ENCODE measurements at places on chromosomes 6 and 20.

DNA sequence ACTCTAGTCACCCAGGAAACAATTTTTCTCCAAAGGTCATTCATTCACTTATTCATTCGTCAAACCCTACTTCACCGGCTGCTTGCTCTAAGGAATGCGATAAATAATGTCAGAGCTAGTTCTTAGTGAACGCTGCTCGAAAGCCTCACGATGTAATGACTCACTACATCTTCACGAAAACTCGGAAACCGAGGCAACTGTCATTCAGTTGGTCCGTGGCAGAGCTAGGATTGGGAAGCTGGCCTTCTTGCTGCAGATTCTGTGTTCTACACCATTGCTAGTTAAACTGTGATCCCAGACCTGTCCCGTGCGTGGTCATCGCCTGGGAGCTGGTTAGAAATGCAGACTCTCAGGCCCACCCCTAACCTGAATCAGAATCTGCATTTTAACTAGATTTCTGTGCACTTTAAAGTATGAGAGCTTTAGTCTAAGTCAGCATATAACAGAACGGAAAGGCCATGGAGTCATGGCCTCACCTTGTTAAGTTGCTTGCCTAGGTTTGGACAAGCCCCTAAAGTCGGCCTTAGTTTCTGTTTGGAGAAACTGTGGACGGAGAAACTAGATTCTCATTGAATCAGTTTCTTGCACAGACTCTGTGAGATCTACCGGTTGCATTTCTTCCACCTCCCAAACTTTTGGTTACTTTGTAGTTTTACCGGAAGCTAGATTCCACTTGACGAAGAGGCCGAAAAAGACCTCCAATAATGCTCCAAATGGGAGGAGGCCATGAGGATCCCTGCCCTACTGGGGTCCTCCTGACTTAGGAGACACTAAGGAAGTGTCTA lies 651 bp upstream of the CCND3 start:
- DNase-seq, result no peak

DNA sequence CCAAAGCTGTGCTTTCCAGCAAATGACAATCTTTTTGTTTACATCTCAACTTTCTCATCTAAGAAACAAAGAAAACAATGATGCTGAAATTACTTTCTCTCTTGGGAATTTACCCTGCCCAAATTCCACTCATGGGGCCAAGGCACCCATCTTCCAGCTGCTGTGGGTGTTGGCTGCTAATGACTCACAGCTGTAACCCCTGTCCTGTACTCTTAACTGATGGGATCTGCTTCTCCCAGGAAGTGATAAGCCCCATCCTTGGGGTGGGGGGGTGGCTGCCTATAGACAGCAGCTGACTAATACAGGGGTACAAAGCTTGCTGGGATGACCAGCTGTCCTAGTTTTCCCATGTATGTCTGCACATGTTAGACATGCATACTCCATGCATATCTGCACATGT lies 938.6 kb downstream of the C6orf118 start:
- no peak for DNase-seq

- no peak for DNase-seq
Observed at GRCh38 chr6:89948876-89949275, 54.6 kb downstream of the GJA10 start.

GRCh38 chr6:3287976-3288707 lies 29.4 kb downstream of the PSMG4 start:
- no peak for DNase-seq

GRCh38 chr6:169510871-169511270 lies 191.0 kb downstream of the WDR27 start:
- no peak for DNase-seq

GRCh38 chr20:43658069-43658722 lies 8.7 kb upstream of the MYBL2 start:
- no peak for DNase-seq

GRCh38 chr6:139588734-139589593 lies 214.5 kb upstream of the CITED2 start:
- peak; percentile 80 for DNase-seq

- DNase-seq, result no peak
Observed at GRCh38 chr6:100261486-100261885, 203.2 kb downstream of the SIM1 start.

GRCh38 chr6:88441346-88441745 lies 275.2 kb upstream of the CNR1 start:
- DNase-seq, result no peak

DNA sequence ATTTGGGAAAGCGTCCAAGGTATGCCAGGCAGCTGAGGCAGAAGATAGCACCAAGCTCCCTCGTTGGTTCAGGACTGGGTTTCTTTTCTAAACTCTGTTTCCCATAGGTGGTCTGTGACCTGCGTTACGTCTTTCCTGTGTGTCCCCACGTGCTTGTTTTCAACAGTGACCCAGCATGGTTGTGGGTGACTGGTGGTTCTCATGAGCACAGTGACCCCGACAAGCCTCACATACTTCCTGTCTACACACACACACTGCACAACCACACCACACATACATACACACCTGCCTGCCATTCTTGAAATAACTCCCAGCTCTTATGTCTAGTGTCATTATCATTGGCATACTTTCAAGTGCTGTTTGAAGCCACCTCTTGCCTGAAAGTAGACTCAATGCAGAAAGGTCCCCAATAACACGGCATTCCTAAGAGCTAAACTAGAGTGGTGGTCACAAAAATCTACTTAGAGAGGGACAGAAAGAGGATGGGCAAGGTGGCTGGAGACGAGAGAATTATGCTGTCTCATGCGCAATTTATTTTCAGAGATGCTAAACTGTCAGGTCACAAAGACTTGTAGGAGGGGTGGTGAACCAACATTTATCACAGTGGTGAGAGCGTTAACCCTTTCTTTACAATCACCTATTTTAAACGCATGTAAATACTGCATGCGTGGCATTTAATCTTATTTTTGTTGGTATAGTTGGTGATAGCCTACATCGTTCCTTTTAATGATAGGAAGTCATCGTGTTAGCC lies 66.7 kb downstream of the GCNT2 start:
- no peak for DNase-seq

DNA sequence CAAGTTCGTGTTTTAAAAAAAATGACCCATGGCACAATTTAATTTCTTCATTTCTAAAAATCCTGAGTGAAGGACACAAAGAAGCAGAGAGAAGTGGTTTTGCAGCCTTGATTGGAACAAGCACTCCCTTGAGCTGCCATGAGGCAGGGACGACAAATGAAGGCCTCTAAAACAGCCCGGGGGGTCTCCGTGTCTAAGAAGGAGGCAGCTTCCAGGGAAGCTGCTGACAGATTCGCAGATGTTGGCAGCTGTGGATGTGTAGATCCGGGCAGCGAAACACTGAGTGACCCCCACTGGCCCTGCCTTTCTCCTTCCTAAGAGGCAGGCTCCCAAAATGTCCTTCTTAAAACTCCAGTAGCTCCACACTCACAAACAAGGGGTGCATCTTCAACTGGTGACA lies 9.6 kb upstream of the LBP start:
- no peak for DNase-seq

GRCh38 chr6:3133515-3133914 lies 15.0 kb downstream of the BPHL start:
- no peak for DNase-seq

- no peak for DNase-seq
Observed at GRCh38 chr6:106318851-106319250, 6.7 kb downstream of the ATG5 start.

GRCh38 chr6:125526007-125526720 lies 223.3 kb upstream of the HEY2 start:
- DNase-seq, result no peak

- no peak for DNase-seq
Observed at GRCh38 chr6:55131616-55132015, 42.7 kb upstream of the HCRTR2 start.

GRCh38 chr20:49888212-49889000 lies 26.9 kb downstream of the SPATA2 start:
- DNase-seq, result no peak

- no peak for DNase-seq
Observed at GRCh38 chr6:39357998-39358686, 35.6 kb upstream of the KCNK16 start.

GRCh38 chr20:32567384-32568178 lies 17.6 kb downstream of the NOL4L start:
- no peak for DNase-seq

GRCh38 chr6:39790772-39791171 lies 1.4 kb upstream of the DAAM2 start:
- no peak for DNase-seq

GRCh38 chr6:29017428-29017802 lies 12.3 kb upstream of the ZNF311 start:
- DNase-seq, result no peak

DNA sequence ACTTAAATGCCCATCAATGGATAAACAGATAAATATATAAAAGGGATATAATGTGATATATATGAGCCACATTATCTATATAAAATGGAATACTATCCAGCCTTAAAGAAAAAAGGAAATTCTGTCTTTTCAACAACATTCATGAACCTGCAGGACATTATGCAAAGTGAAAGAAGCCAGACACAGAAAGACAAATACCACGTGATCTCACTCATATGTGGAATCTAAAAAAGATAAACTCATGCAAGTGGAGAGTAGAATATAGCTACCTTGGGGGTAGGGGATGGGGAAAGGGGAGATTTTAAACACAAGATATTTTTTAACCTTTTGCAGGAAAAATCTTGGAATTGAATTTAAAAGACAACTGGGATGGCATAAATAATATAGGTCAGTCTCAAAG lies 1.5 kb upstream of the OR2J1 start:
- no peak for DNase-seq

DNA sequence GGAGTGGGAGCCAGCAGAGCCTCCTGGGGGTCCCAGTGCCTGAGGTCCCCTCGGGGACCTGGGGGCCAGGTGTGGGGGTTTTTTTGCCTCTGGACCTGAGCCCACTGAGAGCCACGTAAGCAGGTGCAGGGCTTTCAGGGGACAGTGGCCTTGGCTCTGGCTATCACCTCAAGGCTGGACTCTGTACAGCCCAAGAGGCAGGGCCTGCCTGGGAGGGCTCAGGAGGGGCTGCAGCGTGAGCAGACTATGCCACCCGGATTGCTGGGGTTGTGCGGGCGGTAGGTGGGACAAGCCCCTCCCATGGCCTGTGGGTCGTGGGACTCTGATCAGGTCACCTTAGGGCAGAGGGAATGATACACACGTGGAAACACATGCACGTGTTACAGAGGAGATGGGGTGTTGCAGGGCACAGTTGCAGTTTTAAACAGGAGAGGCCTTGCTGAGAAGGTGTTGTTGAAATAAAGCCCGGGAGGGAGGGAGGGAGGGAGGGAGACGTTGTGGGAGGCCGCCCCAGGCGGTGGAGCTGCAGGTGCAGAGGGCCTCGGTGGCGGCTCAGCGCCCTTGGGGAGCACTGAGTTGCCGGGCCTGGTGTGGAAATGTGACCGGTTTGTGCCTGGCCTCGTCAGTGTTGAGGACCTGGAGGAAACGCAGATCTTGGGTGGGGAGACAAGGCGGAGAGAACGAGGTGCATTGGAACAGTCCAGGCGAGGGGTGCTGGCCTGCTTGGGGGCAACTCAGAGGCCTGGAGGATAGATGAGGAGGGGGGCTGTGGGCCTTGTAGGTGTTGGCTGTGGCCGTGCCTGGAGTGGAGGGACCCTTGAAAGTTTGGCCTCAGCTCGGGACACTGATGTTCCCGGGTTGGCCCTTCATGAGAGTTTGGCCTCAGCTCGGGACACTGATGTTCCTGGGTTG lies 2.3 kb downstream of the TCEA2 start:
- DNase-seq, result no peak

- DNase-seq, result peak; percentile 54
Observed at GRCh38 chr6:21767891-21768648, 174.5 kb downstream of the SOX4 start.

GRCh38 chr6:14017626-14018475 lies 93.1 kb downstream of the RNF182 start:
- no peak for DNase-seq

GRCh38 chr20:37868851-37869333 lies 34.0 kb upstream of the VSTM2L start:
- DNase-seq, result no peak

- no peak for DNase-seq
Observed at GRCh38 chr20:53413186-53413631, 180.4 kb downstream of the ZNF217 start.

DNA sequence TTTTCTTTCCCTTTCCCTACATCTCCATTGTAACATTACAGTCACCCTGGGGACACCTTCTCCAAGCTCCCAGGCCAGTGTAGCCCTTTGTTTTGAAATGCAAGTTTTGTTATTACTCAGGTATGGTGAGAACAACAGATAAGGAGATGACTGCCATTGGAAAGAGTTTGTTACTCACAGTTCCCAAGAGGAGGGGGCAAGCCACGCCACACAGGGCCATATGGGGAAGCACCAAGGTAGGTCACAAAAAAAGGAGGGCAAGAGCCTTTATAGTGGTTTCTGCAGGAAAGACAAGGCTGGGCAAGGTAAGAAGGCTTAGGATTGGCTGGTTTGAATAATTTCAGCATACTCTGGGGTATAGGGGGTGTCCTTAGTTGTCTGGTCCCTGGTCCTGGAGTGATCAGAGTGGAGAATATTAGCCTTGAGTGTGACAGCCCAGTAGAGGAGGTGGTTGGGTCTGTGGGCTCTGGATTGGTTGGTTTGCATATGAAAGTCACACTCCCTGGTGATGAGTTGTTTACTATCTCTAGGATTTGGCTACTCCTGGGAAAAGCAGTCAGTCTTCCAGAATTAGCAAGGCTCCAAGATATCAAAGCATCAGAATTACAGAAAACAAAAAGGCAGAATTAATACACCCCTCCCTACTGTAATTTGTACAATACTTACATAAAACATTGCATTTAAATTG lies 33.1 kb upstream of the SMLR1 start:
- no peak for DNase-seq

DNA sequence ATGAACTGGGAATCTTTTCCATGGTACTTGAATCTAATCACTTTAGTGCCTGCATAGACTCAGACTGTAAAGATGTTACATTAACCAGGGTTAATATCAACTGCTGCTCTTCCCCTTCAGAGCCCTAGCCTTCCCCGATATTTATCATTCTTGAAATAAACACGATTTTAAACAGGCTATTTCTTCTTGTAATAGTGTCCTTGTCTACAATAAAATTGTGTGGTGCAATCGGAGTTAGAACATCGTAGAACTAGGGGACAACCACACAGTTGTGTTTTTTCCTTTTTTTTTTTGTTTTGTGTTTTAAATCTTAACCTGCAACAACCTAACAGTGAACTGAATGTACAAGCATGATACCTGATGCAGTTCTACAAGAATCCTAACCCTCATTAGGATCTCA lies 4.5 kb downstream of the GJA1 start:
- no peak for DNase-seq

DNA sequence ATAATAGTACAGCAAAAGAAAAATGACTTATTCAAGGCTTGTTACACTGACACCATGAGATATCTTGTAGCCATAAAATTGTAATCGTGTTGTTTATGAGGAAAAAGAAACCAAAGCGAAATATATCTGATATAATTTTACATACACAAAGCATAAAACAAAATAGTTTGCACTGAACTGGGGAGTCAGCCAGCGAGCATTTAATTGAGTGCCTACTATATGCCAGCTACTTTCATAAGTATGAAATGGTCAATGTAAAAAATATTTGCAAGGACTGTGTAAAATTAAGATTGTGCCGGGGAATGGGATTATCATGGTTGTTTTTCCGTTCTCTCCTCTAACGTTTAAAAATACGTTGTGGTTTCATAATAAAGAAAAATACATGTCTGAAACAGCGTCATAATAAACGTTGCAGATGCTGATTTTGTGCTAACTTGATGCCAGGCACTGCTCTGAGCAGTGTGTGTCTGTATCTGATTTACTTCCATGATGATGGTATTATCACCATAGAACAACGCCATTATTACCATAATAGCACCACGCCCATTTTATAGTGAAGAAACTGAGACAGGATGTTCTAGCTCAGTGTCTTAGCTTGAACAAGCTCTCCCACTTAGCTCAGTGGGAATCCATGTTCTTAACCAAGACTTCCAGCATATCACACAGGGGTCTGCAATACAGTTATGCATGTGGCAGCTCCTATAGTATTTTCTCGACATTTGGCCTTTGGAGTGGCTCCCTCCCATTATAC lies 144.6 kb downstream of the BCAS1 start:
- no peak for DNase-seq
